ENCODE measurements at places on chromosomes 4 and X. TPM values are rescaled to one million over a fixed set of nuclear protein-coding genes. Genes with fewer than 3 reads are reported as not detected.

CMC4 gene
- 32.1 TPM for total RNA-seq

NKX3-2 gene
- not detected for total RNA-seq

MAGEA10 gene
- total RNA-seq = not detected

UGT2B11 gene
- not detected for total RNA-seq

SFRP2 gene
- 0.59 TPM for total RNA-seq

CHST7 gene
- total RNA-seq = 15.1 TPM

MAD2L1 gene
- total RNA-seq = 0.33 TPM

MMAA gene
- total RNA-seq = 6.8 TPM

ADH1B gene
- total RNA-seq = 167 TPM

NAP1L5 gene
- 1.4 TPM for total RNA-seq

ADGRA3 gene
- 86.4 TPM for total RNA-seq

CD99L2 gene
- total RNA-seq = 202 TPM

NOX1 gene
- total RNA-seq = not detected

GABRQ gene
- total RNA-seq = not detected

TRIM75 gene
- total RNA-seq = not detected

SPATA18 gene
- 2.6 TPM for total RNA-seq

PJA1 gene
- 2.5 TPM for total RNA-seq

TMEM144 gene
- total RNA-seq = 0.51 TPM

PAGE4 gene
- total RNA-seq = not detected

VCX3B gene
- not detected for total RNA-seq

FAM47E gene
- 6.8 TPM for total RNA-seq

RS1 gene
- not detected for total RNA-seq

MAGEA1 gene
- total RNA-seq = not detected

PDGFC gene
- 4.4 TPM for total RNA-seq

PRRG3 gene
- 0.39 TPM for total RNA-seq

NXF2B gene
- not detected for total RNA-seq

SSX4 gene
- total RNA-seq = not detected

SCML2 gene
- 0.42 TPM for total RNA-seq

JAKMIP1 gene
- 0.62 TPM for total RNA-seq

PCYT1B gene
- total RNA-seq = not detected

GAGE2A gene
- not detected for total RNA-seq

PCDH7 gene
- total RNA-seq = 0.29 TPM

NUDT10 gene
- total RNA-seq = 0.31 TPM

HPGD gene
- total RNA-seq = 1.2 TPM

ERCC6L gene
- not detected for total RNA-seq

CCKAR gene
- total RNA-seq = not detected

ABCB7 gene
- 47.1 TPM for total RNA-seq

MAGEE2 gene
- total RNA-seq = not detected

BANK1 gene
- total RNA-seq = 0.29 TPM

P2RY8 gene
- 1.1 TPM for total RNA-seq

ARHGAP24 gene
- total RNA-seq = 7.8 TPM

SRPK3 gene
- 30.3 TPM for total RNA-seq

HSFX4 gene
- not detected for total RNA-seq

CXCL11 gene
- total RNA-seq = not detected

CAPN6 gene
- 1.2 TPM for total RNA-seq

CTSO gene
- 3.4 TPM for total RNA-seq

STS gene
- 1.7 TPM for total RNA-seq

KIT gene
- 2.3 TPM for total RNA-seq

MYOZ2 gene
- 143 TPM for total RNA-seq
